ENCODE measurements at places on chromosomes 1 and 21.

DNA sequence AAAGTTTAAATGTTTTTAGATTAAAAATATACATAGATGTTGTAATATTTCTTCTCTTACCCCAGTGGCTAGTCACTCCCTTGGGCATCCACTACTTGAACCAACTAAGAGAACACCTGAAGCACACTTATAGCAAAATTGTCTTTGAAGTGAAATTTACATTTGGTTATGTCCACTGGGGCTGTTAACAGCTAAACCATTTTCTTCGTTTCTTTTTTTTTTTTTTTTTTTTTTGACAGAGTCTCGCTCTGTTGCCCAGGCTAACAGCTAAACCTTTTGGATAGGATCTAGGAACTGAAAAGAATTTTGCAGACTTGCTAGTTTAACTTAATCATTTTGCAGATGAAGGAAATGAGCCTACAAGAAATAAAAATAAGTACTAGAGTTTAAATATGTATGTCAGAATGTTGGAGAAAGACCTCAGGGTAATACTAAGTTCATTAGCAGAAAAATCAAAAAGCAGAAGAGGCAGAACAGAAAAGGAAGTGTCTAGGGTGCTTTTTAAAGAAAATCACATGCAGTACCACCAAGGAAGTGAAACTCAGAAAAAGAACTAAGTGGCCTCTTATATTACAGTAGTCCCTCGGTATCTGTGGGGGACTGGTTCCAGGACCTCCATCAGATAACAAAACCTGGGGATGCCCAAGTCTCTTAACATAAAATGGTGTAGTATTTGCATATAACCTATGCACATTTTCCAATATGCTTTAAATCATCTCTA, 11.8 kb downstream of the DRAM2 start:
- DNase-seq = no peak

DNA sequence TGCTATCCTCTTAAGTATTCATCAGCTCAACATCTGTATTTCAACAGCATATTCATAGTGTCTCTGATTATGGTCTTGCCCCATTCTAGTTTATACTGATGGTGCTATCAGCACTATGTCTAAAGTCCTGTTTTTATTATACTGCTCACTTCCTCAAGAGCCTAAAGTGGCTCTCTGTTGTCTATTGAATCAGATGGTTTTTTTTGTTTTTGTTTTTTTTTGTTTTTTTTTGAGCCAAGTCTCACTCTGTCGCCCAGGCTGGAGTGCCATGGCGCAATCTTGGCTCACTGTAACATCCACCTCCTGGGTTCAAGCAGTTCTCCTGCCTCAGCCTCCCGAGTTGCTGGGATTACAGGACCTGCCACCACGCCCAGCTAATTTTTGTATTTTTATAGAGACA, 6.1 kb downstream of the STX12 start:
- DNase-seq = no peak

GRCh38 chr21:29508301-29508700, 209.6 kb downstream of the BACH1 start:
- DNase-seq = no peak

GRCh38 chr1:115790846-115791245, 22.3 kb upstream of the CASQ2 start:
- DNase-seq = no peak
